Osteoblast (primary cell): ENCODE measurements at places on chromosomes 6 and 20.

DNA sequence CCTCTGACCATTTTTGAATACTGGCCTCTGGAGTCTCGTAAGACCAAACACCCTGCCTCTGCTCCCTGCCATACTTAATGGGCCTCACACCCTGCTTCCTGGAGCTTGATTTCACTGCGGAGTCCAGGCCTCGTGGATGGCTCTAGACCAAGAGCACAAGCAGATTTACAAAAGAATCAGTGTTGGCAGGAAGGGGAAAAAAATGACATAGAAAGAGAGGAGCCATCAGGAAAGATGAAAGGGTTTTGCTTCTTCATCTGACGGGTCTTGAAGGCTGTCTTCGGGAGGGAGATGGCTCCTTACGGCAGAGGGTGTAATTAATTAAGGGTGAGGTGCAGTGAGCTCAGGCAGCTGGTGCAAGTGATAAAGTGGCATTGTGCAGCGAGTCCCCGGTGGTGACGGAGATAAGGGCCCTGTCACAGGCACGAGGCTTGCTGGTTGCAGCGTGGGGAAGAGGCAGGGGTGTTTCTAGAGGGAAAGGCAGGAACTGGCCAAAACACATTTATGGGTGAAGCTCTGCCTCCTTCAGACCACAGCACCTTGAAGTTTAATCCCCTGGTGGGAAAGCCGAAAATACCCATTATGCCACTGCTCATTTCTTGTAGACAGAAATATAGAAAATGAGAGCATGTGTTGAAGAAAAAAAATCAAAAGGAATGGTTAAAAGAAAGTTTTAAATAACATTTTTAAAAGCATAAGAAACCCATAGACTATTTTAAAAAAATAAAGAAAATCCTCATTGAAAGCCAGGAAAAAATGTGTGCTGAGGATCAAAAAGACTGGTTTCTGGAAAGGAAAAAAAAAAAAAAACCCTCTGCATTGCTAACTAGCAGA lies 128.6 kb upstream of the LRFN2 start:
- no peak for DNase-seq

GRCh38 chr6:55239099-55239498 lies 64.8 kb downstream of the HCRTR2 start:
- DNase-seq, result no peak

- DNase-seq, result no peak
Measured at GRCh38 chr20:4469910-4470309, 251.8 kb upstream of the PRND start.

DNA sequence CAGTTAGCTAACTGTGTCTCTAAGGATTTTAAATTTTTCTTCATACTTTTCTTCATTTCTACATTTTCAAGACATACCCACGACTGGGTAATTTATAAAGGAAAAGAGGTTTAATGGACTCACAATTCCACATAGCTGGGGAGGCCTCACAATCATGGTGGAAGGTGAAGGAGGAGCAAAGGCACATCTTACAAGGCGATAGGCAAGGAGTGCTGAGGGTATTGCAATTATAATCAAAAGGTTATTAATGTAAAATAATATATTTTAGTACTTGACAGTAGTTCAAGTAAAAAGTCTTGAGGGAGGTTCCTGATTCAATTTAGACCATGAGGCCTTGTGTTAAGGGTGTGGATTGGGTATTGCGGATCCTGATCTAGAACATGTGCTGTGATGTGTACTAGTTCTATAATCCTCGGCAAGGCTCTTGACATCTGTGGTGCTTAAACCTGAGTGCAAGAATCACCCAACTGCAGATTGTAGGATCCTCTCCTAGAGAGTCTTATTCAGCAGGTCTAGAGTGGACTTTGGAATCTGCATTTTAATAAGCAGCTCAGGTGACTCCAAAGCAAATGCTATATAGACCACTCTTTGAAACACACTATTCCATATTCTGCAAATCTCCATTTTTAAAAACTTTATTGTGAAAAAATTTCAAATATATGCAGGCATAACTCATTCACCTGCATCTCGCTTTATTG lies 7.2 kb upstream of the ABCC10 start:
- no peak for DNase-seq

DNA sequence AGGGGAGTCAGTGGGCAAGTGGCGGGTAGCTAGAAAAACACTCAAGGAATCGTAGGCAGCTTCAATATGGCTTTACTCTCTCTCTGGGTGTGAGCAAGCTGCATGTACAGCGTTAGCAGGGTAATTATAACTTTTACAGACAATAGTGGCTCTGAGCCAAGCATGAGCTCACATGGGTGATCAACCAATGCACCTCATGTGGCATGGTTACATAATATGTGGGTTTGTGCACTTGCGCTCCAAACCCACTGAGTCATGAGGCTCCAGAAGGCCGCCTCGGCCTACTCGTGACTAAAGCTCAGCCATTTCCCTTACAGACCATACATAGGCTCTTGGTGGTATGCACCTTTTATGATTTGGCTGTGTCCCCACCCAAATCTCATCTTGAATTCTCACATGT lies 78.4 kb upstream of the FBXL4 start:
- no peak for DNase-seq

GRCh38 chr20:57532104-57532503 lies 7.2 kb upstream of the CTCFL start:
- DNase-seq, result no peak

- no peak for DNase-seq
Measured at GRCh38 chr6:98941319-98941718, 6.4 kb downstream of the FBXL4 start.

DNA sequence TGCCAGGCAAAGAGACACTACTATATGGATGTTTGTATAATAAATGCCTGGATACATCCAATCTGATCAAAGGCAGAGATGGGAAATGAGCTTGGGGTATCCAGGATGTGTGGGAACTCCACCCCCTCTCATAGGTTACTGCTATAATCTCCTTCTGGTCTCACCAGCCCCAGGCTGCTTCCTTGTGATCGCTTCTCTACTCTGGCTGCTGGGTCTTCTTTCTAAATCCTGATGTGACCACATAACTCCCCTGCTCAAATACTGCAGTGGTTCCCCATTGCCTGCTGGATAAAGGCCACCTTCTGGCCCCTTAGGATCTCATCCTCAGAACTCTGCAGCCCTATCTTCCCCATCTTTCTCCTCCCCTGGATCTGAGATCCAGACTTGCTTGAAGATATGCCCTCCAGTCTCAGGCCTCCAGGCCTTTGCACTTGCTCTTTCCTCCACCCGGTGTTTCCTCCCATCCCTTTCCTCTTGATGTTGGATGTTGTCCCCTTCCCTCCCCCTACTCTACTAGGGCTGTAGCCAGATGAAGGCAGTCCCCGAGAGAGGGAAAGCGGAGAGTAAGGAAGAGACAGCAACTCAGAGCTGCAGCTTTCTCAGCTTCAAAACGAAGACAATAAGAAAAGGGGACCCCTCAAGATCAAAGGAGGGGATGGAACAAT lies 828 bp upstream of the XKR7 start:
- peak; percentile 87 for DNase-seq

DNA sequence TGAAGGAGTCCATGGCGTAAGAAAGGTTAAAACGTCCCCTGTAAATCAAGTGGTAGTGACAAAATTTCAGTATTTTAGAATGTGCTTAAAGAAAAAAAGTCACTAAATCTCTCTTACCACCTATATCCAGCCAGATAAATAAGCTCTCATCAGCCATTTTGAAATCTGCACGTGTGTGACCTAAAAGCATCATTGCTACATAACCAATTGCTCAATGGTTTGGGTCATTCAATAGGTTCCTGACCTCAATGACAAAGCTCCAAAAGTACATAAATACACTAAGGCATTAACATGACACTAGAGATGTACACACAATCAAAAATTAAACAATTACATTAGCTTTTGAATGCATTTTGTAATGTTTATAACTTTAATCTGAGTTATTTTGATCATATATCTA lies 272.4 kb downstream of the GMDS start:
- DNase-seq, result no peak

GRCh38 chr20:10134176-10134575 lies 84.5 kb upstream of the SNAP25 start:
- DNase-seq, result no peak

DNA sequence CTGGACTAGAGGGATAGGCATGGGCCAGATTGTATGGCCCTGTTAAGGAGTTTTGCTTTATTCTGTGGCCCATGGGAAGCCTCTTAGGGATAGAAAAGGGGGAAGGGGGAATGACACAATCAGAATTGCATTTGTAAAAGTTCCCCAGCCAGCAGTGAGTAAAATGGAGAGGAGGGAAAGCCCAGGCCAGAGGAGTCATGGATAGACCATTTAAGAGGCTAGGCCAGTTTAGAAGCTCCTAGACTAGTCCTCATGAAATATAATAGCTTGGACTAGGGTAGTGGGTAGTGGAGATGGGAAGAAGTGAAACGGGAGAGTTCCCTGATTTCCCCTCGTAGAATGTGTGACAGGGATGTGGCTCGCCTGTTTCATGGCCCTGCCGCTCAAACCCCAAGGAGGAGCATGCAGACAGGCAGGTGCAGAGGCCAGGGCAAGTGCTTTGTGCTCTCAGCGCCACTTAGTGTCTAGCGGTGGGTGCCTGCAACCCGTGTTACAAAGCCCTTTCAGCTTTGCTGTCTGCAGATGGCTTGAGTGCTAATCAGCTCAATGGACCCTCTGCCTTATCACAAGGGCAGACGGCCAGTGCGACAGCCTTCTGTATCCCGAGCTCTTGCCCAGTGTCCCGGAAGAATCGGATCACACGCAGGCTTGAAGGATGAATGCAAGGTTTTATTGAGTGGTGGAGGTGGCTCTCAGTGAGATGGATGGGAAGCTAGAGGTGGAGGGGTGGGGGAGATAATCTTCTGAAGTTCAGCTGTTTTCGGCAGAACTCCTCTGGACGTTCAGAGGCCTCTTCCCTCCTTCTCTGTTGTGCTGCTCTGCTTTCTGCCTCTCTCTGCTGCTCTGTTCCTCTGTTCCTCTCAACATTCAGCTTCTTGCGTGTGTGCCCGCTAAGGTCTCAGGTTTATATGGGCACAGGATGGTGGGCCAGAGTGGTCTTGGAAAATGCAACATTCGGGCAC lies 141.1 kb downstream of the CEP57L1 start:
- no peak for DNase-seq

DNA sequence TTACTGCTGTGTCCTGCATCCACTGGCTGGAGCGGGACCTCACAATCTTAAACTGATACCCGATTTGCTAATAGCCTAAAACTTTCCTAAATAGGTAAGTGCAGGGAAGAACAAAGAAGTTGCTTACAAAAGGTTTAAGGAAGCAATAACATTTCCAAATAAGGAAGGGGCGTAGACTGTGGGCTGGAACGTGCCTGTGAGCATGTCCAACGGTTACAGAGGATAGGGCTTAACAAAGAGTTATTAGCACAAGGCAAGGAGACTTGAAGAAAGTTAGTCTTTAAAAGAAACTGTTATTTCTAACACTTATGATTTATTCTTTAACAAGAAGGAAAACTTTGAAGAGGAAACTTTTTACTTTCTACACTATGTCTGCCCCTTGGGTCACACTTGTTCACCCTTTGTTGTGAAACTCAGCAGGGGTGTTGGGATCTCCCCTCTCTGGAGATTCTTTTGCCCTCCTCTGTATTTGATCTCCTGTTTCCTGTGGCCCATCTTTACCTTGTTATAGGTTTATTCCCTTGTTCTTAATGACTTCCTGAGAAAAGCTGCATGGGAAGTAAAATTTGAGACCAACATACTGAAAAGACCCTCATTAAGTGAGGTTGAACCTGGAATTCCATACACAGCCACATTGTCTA lies 28.7 kb downstream of the KAT14 start:
- DNase-seq, result no peak

DNA sequence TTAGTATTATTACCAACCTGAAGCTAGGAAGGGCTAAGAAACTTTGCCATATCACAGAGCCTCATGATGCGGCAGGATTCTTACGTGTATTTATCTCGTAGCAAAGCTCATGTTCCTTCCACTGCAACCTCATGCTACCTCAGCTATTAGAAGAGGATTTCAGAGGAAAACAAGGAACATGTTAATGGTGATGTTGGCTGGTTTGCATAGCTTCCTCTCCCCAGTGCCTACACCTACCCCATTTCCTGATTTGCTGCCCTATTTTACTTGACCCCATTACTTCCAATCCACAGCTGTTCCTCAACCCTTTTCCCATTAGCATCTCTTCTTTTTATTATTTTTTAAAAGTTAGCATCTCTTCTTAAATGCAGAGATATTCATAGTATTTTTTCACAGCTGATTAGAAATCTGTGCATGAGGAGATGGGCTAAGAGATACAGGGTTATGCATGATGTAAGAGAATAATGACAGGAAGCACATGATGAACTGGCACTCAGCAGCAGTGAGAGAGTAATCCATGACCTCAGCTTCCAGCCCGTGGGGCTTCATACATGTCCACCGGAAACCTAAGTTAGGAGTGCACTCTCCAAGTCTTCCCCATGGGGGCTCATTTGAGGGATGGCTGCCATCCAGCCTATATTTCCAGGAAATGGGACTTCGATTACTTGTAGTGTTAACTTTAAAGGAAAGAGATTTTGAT lies 106.1 kb upstream of the ASF1A start:
- DNase-seq, result peak; percentile 79

GRCh38 chr6:157760589-157761330 lies 62.3 kb upstream of the SNX9 start:
- DNase-seq, result peak; percentile 67

GRCh38 chr6:9515633-9516606 lies 899.0 kb downstream of the TFAP2A start:
- DNase-seq, result peak; percentile 65

GRCh38 chr20:48467622-48468021 lies 360.2 kb downstream of the PREX1 start:
- DNase-seq, result no peak

DNA sequence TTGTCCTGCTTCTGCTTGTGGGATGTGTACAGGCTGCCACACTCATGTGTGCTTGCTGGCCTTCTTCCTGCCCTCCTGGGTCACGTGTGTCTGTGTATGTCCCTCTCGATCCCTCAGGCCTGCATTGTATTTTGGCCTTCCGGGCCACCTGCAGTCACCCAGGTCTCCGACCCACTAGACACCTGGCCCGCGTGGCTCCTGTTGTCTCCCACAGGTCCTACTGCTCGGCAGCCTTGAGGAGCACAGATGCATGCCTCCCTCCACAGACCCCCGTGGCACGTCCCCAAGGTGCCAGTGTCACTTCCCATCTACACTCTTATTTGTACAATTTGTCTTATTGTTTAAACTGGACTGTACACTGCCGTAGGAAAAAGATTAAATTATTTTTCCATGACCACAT lies 43.1 kb downstream of the FOXC1 start:
- no peak for DNase-seq

DNA sequence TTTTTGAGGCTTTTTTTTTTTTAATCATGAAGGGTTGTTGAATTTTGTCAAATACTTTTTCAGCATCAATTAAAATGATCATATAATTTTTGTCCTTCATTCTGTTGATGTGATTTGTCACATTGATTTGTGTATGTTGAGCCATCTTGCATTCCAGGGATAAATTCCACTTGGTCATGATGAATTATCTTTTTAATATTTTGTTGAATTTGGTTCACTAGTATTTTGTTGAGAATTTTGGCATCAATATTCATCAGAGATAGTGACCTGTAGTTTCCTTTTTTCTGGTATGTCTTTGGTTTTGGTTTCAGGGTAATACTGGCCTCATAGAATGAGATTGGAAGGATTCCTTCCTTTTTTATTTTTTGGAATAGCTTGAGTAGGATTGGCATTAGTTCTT lies 221.9 kb upstream of the ZNF217 start:
- no peak for DNase-seq

- DNase-seq, result peak; percentile 78
Measured at GRCh38 chr6:37556881-37557644, 57.4 kb upstream of the CCDC167 start.
